ENCODE measurements at places on chromosomes 12 and 14.

DNA sequence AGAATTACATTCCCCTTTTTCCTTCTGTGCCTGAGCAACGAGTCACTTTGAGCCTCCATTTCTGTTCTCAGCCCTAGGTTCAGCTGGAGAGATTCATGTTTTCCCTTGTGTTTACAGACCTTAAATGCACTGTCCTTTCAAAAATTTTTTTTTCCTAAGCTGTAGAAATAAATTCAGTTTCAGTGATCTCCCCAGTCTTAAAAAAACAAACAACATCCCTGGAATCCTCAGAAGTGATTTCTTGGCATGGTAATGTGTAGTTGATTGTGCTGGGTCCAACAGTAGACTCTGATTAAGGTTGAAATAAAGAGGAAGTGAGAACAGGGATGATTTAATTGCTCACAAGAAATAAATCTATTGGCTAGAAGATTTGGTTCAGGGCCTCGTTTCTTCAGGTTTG is 89.3 kb downstream of the NTN4 start:
- DNase-seq, result no peak

DNA sequence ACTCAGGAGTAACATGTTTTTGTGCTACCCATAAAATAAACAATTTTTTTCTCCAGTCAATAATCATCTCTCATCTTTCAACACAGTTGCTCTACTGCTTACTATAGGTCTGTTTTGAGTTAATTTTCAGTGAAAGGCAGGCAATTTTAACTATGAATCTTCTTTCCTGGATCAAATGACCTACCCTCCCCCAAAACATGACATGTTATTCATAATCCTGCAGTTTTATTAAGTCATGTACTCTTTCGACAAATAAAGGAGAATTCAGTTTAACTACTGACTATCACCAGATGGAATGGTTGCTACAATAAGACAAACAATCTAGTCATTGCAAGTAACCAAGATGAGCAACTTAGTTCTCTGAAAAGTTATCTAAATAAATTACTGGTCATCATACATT is 106.0 kb upstream of the FAR2 start:
- no peak for DNase-seq

DNA sequence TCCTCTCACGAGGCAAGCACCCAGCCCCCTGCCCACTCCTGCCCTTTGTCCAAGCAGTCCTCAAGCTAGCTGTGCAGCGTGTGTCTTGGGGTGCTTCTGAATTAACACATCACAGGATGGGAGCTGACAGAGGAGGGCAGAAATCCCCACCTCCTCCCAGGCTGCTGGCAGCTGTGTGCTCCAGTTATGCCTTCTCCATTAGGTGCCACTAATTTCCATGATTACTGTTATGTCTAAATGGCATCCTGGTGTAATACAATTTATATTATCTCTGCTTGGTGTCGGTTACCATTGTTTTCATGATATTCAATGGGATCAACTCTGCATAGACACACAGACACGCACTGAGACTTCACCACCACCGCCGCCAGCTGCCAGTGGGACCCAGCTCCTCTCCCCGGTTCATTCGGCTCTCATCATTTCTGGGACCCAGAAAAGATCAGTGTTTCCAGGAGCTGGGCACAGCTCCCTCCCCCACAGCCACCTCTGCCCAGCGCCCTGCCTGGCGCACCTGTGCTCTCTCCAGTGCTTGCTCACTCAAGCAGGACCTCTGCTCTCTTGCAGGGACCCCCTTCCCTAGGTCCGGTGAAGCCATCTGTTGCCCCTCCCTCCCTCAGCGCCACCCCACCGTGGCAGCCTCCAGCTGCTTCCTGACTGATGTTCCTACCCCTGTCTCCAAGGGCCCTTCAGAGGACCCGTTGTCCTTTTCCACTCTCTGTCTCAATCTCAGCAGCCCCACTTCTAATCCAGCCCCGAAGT is 167.5 kb upstream of the FKBP4 start:
- DNase-seq, result no peak

DNA sequence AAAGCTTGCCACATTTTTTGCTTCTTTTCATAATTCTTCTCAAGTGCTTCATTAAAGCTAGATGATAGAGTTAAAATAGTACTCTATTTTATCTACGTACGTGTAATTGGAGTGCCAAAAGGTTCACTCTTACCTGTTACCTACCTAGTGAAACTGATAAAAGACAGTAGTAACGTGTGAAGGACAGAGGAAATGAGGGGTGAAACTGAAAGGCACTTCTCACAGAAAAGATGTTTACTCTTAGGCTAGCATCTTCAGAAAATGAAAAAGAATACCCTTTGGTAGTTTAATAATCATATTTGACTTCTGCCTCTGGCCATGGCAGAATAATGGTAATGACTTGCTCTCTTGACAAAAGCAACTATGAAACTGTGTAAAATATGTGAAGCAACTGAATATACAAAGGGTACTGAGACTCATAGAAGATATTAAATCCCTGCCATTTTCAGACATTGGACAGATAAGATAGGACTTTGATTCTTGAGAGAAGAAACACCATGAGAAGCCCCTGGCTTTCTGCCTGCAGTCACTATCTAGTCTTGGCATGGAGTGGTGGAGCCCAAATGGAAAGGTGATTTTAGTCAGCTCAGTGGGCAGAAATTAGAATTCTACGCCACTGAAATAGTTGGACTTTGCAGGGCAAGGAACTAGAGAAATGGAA is 6.3 kb upstream of the EVL start:
- DNase-seq, result no peak

GRCh38 chr12:70418101-70418500 is 52.0 kb downstream of the KCNMB4 start:
- no peak for DNase-seq

GRCh38 chr14:86884498-86884897 is 1108.5 kb downstream of the GALC start:
- DNase-seq, result no peak

DNA sequence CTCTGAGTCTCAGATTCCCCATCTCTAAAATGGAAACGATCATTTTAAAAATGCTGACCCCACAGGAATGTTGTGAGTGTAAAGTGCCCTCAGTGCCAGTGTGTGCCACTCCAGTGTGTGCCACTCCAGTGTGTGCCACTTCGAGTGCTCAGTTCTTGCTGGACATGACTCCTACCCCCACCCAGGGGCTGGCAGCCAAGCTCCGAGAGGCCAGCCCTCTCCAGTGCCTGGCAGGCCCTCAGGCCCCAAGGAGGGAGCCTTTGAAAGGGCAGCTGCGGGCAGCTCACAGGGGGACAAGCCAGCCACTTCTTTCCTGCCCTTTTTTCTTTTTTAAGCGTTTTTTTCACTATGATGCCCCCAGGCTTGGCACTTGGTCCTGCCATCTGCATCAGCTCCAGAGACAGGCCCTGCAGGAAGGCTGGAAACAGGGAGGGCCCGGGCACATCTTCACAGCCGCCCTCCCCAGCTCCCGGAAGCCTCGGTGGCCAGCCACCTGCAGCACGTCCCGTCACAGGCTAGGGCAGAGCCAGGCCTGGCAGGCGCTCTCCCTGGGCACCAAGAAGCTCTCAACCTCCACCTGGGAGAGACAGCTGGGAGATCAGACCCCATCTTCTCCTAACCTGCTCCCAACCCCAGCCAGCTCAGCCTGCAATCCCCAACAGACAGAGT is 29.8 kb downstream of the NCOR2 start:
- DNase-seq, result no peak

DNA sequence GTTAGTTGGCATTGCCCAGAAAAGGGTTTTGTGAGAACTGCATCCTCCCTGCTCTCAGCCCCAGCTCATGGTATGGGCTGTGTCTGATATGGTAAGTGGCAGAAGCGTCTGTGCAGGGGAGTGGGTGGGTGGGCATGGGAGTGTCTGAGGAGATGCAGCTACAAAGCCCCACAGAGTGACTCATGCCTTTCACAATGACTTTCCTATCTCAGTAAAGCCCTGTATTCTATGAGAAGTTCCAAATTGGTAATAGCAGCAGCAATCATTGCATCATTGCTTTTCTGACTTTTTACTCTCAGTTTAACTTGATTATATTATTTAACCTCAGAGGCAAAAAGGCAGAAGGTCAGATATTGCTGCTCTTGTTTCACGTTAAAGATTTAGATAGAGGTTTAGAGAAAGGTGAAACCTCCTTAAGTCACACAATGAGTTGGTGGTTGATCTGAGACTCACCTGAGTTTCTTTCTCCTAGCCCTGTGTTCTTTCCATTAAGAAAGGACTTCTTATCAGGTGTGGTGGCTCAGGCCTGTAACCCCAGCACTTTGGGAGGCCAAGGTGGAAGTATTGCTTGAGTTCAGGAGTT is 171.7 kb downstream of the SLC5A8 start:
- DNase-seq, result no peak

GRCh38 chr12:1536817-1537216 is 57.6 kb downstream of the FBXL14 start:
- no peak for DNase-seq

- DNase-seq, result no peak
Observed at GRCh38 chr12:15629108-15629507, 160.1 kb downstream of the EPS8 start.

GRCh38 chr14:100573002-100573756 is 14.0 kb downstream of the BEGAIN start:
- DNase-seq, result no peak

DNA sequence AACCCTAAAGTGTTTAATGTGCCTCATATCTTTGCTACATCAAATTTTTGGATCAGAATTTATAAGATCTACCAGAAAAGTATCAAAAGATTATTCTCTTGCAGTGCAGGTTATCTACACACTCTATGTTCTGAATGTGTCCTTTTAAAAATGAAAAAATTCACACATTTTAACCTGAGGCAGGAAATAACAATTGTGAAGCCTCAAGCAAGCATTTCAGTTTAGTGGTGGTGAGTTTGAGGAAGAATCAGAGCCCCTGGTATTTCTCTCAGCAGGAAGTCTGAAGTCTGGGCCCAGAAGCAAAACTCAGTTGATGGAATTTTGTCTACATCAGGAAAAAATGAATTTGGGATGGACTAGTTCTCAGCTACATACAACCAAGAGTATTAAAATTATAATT is 137.0 kb upstream of the PZP start:
- no peak for DNase-seq

GRCh38 chr14:102822311-102822863 is 45.1 kb downstream of the TRAF3 start:
- no peak for DNase-seq

DNA sequence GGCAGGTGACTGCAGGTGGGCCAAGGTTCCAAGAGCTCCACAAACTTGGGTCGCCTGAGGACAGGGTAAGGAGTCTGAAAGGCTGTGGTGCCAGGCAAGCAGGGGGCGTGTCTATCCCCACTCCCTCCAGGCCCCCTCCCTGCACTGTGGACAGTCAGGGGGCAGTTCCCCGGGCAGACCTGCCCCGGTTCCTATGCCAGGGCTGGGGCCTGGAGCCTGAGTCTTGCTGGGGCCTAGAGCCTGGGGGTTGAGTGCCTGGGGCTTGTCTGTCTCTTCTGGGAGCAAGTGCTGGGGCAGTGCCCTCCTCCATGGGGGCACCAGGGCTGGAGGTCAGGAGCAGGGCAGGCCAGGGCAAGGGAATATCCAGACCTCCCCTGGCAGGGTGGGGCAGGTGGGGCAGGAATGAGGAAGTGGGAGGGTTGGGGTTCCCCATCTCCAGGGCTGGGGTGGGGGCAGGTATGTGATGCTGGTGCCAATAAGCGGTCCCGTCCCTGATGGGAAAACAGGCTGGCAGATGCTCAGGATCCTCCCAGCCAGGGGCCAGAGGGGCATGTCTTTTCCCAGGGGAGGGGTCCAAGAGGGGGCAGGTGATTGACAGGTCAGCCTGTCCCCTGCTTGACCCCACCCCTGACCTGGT is 11.9 kb upstream of the TNFAIP2 start:
- no peak for DNase-seq

DNA sequence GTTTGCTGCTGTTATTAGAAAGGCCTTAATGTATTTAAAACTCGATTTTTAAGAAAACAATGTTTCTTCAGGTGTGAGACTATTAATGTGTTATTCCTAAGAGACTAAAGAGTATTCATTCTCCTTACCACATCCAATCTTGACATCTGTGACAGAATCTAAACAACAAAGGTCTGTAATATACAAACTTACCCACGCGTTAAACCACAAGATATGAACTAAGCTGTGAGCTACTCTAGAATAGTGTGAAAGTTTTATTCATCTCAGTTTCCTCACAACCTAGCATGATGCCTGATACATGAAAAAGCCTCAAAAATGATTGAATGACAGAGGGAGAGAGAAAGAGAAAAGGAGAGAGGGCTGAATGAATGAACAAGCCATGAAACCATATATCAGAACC is 117.3 kb upstream of the COCH start:
- no peak for DNase-seq

DNA sequence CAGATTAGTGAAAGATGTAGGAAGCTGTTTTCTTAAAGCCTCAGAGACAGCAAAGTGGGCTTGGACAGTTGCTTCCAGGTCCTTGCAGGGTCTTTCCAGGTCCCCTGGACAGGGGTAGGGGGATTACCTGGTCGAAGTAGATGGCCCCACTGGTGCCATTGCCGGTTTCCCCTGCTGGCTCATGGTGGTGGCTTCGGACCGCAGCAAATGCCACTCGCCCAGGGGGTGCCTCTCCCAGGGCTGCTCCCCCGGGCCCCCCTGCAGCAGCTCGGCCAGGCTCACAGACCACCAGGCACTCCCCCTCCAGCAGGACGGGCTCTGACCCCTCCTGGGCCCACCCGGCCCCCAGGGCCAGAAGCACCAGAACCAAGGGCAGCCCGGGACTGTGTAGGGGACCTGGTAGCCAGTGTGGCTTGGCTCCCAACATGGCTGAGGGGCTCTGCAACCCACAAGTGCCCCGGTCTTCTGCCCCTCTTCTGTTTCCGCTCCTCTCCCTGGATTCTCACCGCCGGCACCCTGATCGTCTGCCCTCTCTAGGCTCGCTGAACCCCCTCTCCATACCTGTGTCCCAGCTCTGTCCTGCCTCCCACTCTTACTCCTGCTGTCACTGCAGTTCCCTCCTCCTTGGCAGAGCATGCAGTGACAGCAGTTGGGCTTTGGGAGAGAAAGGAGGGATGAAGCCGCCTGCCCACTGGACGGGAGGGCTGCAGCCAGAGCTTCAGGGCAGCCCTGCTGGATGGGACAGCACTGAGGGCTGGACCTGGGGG is 657 bp downstream of the CBLN3 start:
- no peak for DNase-seq

DNA sequence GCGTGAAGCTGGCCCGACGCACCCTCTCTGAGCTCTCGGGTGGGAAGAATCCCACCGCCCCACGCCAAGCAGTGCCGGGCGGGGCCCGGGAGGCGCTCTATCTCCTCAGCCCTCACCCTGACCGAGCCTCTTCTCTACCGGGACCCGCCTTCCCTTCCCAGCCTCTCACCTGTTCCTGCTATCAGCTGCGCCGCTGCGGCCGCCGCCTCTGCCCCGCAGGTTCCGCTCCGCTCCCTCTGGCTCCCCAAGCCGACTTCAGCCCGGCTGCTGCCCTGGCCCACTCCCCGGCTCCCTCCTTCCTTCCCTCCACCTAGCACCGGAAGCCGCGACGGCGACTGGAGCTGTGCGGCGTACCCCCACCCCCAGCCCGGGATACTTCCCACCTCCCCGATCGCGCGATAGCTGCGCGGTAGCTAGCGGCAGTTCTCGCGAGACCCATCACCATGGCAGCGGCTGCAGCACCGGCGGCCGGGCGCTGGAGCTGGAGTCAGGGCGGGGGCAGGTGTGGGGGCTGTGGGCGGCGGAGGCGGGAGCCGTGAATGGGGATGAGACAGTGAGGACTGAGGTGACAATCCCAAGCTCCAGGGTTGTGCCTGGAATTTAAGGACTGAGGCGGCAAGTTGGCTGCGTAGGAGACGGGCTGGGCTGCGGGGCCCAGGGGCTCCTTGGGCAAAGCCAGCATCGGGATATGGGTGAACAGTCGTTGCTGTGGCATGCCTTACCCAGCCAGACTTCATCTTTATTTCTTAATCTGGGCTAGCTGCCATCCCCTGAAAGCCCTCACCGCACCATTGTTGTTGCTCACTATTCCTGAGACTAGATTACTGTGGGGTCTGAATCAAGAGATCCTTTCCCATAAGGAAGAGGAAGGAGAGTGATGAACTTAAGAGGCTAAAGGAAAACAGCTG is at the start of gene ARF3:
Gene ARF3 (minus strand): TSS at position 347 of the 908 bp plus-strand sequence. CDS start 16,392 bp downstream, outside the sequence.
- DNase-seq, result peak; percentile 98

All from HEK293T (cell line).